ENCODE measurements at places on chromosomes 3 and 15. TPM values are rescaled to one million over a fixed set of nuclear protein-coding genes. Genes with fewer than 3 reads are reported as not detected.

DNA sequence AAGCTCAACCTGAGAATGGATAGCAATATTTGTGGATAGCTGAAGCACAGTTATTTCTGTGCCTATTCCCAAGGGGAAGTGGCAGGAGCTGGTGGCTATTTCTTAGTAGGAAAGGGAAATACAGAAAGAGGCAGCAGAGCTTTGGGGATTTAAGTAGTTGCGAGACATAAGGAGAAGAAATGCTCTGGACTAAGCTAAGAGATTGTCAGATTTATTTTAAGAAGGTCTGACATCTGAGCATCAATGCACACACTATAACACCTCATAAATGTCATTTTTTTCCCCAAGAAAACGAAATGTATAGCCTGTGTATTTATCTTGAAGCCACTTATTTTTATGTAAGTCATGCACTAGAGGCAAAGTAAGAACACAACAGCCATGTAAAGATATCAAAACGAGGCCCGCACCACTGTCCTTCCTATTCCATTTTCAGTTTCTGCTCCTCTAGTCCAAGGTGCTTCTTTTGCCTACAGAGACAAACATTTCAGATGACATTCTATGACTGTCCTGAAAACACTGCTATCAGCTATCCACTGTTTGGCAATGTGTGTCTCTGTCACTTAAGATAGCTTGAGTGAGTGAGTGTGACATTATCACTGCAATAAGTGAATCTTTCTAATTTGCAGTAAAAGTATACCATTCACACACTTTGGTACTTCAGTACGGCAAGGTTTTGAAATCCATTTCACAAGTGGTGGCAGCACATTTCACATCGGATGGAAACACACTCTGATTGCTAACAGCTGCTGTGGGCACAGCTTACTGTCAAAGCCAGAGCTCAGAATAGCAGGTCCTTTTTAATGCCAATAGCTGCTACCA lies 62.7 kb upstream of the ICE2 start:
- no peak for DNase-seq

- no peak for DNase-seq
Observed at GRCh38 chr3:116930786-116931185, 221.2 kb downstream of the TUSC7 start.

NRROS gene
- 8.4 TPM for total RNA-seq

WDR72 gene
- not detected for total RNA-seq

DNA sequence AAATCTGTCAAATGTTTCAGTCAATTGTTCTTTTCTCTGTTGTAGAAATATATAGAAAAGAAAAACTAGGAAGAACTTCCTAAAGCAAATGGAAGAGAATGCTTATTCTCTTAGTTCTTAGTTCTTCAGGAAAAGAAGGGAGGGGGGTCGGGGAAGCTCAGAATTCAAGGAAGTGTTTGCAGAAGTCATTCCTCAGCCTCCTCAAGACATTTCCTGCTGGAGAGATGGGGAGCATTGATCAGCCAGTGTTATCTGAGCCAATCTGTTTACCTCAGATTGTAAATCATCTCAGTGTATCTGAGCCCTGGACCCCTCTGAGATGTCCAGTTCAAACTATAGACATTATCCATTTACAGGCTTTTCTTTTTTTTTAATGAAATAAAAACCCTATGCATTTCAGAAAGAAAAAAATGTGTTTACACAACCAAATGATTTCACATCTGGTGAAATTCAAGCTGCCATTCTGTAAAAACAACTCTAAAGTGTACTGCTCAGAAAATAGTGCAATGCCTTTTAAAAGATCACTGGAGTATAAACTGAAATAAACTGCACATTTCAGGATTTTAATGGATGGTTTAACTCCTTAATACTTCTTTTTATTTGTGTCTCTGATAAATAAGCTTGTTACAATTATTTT lies 460.7 kb downstream of the ROBO1 start:
- no peak for DNase-seq

DNA sequence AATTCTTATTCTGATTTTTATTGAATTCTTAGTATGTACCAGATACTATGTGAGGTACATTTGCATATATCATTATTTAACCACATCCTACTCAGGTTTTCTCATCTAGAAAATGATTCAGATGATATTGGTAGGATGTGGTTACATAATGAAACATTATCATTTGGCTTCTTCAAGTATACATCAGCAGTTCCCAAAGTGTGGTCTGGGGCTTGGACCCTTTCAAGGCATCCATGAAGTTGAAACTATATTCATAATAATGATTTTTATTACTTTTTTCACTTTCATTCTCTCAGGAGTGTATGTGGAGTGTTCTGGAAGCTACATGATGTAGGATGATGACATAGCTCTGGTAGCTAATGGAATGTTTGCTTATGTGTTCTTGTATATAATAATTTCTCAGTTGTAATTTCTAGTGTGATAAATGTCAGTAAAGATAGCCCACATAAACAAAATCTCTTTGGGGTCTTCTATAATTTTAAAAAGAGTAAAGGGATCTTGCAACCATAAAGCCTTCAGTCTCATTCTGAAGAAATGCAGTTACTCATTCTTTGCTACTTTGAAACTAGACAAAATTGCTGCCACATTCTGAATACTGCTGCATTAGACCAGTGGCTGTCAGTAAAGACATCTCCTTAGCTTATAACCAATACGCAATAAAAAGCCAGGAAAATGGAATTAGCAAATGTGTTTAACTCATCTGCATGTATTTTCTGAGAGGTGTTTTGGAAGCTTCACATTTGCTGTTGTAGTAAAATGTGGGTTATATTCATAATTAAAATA lies 95.8 kb downstream of the PPARG start:
- no peak for DNase-seq

- peak; percentile 87 for DNase-seq
Observed at GRCh38 chr3:39146611-39147591, 6.5 kb downstream of the CSRNP1 start.

GRCh38 chr3:145869958-145870357 lies 291.0 kb downstream of the PLOD2 start:
- DNase-seq, result no peak

GRCh38 chr3:9023226-9023590 lies 59.9 kb upstream of the RAD18 start:
- no peak for DNase-seq

DNA sequence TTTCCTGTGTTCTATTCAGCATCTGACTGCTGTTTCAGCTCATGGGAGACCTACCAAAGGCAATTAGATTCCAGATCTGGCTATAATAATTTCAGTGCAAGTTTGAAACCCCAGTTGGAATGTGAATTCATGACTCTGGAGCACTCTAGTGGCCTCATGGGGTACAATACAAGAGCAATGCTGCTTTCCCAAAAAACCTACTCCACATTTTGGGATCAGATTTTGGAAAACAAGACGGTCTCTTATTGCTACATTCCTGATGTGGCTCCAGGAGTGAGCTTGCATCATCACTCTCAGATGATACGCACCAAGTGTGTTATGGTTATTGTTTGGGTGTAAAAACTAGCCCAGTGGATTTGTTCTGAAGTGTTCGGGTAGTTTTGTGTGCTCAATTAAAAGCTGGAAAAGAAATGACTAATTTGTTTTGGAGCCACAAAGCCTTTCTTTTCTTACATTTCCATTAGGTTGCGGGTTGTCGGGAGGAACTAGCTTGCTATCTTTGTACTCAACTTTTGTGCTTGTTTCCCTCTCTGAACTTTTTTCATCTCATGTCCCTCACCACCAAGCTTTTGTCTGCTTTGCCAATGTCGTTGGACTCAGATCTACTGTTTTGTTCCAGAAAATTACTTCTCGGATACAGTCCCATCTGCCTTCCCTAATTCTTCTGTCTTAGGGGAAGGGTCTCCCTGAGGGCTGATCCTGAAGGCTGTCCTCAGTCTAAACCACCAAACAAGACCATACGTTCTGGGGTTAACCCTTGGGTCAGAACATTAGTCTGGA lies 272.1 kb downstream of the BBX start:
- no peak for DNase-seq

DNA sequence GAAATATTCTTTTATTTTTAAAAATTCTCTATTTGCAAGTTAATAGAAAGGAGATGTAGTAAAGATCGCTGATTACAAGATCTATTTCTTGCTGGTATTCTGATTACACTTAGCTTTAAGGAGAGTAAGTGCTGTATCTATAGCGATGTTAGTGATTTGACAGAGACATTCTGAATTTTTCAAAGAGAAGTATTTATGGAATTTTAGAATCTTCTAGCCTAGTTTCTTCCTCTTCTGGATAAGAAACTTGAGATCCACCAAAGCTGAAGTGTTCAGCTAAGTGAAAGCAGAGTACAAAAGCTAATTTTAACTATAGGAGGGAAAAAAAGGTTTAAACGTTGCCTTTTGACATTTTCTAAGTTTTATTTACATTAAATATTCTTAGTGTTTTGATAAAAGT lies 72.1 kb upstream of the RARB start:
- no peak for DNase-seq

DNA sequence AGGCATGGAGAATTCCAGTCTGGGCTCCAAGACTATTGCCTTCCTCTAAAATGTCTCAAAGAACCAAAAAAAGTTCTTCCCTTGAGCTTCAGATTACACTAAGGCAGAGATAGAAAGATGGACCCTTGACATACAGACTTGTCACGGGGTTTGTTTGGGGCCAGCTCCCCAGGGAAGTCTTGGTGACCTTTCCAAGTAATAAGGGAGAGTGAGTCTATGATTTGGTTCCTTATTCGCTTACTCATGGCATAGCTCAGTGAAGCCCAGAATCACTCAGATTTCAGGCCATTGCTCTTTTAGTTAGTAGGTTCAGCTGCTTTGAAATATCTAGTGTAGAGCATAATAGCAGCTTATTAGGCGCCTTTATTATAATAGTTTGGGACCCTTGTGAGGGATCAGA lies 90.3 kb downstream of the PLCL2 start:
- no peak for DNase-seq

- no peak for DNase-seq
Observed at GRCh38 chr3:33128706-33129105, 14.9 kb downstream of the CRTAP start.

GRCh38 chr3:33030246-33030645 lies 66.7 kb downstream of the GLB1 start:
- no peak for DNase-seq

GRCh38 chr3:143604402-143605185 lies 243.7 kb downstream of the SLC9A9 start:
- no peak for DNase-seq

Measured in heart left ventricle (tissue), 16 donors.